ENCODE measurements at places on chromosomes 7 and 10.

- no peak for DNase-seq
These were observed 29.0 kb upstream of the ZNF862 start for GRCh38 chr7:149809215-149809614.

DNA sequence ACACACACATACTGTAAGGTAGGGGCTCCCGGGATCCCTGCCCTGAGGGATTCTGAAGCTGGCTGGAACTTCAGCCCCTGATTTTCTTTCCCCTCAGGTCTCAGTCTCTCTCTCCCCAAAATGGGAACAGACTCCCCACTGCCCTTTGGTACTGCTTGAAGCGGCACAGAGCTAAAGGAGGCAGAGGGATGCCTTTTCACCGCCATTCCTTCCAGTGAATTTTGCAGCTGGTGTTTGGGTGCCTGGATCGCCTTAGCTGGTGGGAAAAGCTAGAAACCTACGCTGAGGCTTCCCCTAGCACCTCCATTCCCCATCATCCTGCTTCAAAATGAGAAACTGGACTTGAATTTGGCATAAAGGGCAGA lies 2.7 kb upstream of the CUEDC2 start:
- no peak for DNase-seq

DNA sequence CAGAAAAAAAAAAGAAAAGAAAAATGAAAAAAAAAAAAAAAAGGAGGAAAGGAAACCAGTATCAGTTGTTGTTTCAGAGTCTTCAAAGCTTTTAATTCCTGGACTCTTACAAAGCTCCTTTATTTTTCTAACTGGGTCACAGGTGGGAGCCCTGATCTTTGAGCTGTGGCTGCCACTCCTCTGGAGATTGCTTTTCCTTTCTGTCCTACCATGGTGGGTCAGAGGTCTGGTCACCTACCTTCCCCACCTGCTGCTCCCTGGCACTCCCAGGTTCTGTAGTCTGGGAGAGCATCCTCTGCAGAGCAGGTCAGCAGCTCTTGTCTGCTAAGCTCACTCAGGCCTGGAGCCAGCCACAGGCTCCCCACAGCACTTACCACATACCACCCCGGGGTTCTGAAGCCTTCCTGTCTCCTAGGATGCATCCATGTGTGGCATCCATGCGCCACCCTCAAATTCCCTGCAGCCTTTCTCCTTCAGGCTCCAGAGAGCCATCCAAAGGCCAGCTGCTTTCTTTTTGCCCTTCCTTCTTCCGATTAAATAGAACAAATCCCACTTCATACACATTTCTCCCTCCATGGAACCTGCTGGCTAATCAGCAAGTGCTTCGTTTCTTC lies 73.2 kb upstream of the TPK1 start:
- no peak for DNase-seq

DNA sequence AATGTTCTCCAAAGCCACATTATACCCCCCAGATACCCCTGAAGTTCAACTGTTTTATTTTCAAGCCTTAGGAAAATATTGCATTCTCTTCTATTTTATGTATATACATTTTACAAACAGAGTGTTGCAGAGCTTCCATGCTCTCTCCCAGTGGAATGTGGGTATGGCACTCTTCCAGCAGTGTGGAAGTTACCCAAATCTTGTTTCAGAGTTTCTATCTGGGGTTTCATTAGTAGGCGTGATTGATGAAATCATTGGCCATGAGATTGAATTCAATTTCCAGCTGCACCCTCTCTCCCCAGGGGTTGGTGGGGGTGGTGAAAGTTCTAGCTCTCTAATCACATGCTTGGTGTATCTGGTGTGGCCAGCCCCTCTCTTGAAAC lies 350.4 kb downstream of the RPS24 start:
- DNase-seq: no peak

DNA sequence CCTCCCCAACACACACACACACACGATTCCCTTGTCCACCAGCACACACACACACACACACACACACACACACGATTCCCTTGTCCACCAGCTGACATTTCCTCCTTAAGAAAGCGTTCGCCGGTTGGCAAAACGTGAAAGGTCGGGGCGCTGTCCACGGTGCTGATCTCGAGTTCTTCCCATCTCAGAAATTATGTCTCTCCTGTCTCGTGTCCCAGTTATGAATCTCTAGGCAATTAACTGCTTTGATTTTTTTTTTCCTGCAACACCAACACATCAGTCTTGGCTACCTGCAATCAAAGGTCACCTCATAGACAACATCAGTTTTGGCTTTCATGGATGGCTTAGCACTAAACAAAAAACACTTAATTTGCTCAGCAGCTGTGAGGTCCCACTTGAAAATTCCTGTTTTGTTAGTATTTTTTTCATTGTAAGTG lies 1.9 kb downstream of the INA start:
- DNase-seq: peak; percentile 21
